ENCODE measurements at places on chromosomes 7 and 10.

- DNase-seq, result peak; percentile 5
Observed at GRCh38 chr7:15709978-15710377, 23.5 kb upstream of the MEOX2 start.

GRCh38 chr7:1662101-1662500 lies 8.0 kb upstream of the ELFN1 start:
- no peak for DNase-seq

DNA sequence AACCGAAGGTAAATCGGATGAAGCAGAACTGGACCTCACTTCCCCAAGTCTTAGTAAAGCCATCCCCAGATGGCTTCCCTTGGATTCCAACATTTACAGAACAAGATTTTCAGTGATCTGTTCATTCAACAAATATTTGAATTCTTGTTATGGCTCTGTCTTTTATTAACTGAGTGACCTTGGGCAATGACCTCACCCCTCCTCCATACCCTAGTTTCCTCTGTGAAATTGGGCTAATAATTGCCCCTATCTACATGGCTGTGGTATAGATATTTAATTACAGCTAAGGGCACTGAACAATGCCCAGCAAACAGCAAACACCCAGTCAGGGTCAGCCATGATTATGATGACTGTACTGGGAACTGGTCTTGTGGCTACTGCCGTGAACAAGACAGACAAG lies 19.1 kb downstream of the TECTB start:
- no peak for DNase-seq

GRCh38 chr7:21918216-21918615 lies 27.5 kb downstream of the CDCA7L start:
- DNase-seq, result no peak

DNA sequence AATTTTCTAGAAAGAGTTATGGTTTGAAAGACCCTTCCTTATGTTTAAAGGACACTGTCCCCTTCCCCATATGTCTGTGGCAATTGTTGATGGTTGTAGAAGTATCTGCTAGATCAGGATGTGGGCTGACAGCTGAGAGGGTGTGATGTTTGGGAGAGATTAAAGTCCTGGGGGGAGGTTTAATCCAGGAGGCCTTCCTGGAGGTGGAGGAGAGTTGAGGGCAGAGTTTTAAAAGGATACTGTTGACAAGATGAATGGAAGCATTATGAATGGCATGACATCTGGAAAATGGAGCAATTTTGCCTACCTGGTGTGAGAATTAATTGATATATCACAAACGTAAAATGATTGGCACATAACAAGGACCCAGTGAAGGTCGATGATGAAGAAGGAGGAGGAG lies 32.9 kb upstream of the SMC3 start:
- DNase-seq, result no peak

- no peak for DNase-seq
Observed at GRCh38 chr7:30145426-30145970, 10.7 kb downstream of the MTURN start.

Data from GM03348 (cell line).